CD8-positive, alpha-beta memory T cell (primary cell): ENCODE measurements at places on chromosomes 12 and 14. TPM values are rescaled to one million over a fixed set of nuclear protein-coding genes. Genes with fewer than 3 reads are reported as not detected.

GRCh38 chr14:36683083-36683724 lies 21.5 kb downstream of the PAX9 start:
- no peak for DNase-seq

GRCh38 chr14:39033371-39033770 lies 69.7 kb downstream of the SEC23A start:
- DNase-seq: no peak

MANSC4 gene
- polyA plus RNA-seq: not detected

DNA sequence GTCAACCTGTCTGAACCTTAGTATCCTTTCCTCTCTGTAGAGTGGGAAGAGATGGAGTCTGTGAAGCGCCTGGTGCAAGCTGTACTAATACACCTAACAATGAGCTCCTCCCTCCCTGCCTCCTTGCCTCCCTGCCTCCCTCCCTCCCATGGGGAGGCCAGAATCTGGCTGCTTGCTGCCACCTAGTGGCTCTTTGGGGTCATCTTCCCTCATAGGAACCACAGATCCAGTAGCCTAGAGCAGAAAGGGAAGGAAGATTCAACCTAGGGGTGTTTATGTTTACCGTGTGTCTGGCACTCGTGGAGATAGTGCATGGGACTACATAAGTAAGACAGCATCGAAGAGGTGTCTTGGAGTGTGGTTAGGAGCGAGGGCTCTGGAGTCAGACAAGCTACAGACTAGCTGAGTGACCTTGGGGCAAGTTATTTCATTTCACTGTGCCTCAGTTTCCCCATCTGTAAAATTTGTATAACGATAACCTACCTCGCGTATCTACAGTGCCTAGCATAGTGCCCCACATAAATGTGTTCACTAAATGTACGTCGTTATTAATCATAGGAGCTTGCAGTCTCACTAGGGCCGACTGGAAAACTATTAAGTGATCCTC lies 35.5 kb upstream of the TSPAN9 start:
- peak; percentile 8 for DNase-seq

GALNT4 gene
- 5.3 TPM for polyA plus RNA-seq

GRCh38 chr12:110304061-110304551 lies 23.1 kb downstream of the ATP2A2 start:
- no peak for DNase-seq

DNA sequence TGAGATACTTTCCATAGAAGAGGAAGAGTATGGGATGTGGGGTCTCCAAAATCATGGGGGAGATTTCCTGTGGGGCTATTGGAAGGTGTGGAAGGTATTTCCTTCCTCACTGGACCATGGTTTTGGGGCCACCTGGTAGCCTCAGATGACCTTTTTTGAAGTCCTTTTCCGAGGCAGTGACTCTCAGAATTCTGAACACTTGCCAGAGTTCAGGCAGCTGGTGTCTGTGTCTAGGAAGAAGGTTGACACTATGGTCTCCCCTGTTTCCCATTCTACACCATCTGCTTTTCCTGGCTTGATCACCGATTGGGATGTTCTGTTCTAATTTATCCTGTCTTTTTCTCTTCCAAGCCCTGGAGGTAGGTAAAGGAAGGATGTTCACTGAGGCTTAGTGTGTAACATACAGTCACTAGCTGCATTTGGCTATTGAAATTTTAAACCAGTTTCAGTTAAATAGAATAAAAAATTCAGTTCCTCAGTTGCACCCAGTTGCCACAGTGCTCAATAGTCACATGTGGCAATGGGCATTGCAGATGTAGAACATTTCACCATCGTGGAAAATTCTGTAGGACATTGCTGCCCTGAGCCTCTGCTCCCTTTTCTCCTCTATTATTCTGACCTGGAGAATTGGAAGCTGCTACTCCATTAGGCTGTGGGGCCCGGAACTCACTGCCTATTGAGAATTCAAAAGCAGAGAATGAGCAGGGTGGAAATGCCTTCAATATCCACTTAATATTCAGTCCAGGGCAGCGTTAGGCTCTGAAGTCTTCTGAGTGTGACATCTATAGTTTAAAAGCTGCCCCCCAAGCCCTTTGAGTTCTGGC lies 11.0 kb upstream of the PLEKHG3 start:
- DNase-seq: no peak

PDE3A gene
- not detected for polyA plus RNA-seq

DNA sequence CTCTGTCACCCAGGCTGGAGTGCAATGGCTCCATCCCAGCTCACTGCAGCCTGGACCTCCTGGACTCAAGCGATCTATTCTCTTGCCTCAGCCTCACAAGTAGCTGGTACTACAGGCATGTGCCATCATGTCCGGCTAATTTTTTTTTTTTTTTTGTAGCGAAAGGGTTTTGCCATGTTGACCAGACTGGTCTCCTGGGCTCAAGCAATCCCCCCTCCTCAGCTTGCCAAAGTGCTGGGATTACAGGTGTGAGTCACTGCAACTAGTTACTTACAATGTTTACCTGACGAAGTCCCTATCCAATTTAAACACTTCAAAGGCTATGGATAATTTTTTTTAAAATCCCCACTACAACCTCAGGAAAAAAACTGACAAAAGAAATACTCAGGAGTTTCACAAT lies 1.8 kb downstream of the KRR1 start:
- no peak for DNase-seq

KRT3 gene
- polyA plus RNA-seq: not detected

OSGEP gene
- polyA plus RNA-seq: 48.9 TPM

GRCh38 chr14:102500158-102500662 lies 9.4 kb downstream of the ANKRD9 start:
- DNase-seq: no peak

CLEC2A gene
- not detected for polyA plus RNA-seq
